ENCODE measurements at places on chromosomes 12 and 14.

DNA sequence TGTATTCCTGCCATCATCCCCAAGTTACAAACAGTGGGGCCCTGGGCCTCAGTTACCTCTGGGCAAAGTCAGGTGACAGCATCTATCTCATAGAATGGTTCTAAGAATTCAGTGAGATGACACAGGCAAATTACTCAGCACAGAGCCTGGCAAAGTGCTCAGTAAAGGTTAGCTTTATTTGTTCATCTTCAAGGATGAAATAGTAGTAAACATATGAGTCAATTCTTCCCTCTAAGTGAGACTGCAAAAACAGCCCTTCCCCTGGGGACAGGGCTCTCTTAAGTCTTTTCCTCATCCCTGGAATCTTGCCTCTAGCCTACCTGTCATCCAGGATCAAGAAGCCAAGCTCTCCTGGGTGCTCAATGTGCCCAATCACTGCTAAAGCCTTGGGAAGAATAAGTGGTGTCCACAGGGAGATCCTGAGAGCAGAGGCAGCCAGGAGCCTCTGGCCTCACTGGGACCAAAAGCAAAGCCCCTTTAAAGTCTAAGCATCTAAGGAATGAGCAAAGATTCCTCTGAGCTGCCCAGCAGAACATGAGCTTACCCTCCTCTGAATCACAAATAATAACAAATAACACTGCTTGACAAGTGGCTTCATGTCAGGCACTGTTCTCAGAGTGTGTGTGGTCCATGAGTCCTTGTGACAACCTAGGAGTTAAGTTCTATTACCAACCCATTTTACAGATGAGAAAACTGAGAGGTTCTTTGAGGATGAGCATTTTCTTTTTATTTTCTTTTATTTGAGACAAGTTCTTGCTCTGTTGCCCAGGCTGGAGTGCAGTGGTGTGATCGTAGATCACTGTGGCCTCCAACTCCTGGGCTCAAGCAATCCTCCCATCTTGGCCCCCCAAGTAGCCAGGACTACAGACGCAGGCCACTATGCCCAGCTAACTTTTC lies 12.1 kb downstream of the NUAK1 start:
- no peak for DNase-seq

GRCh38 chr14:94771158-94771905 lies 1.4 kb upstream of the GSC start:
- no peak for DNase-seq

DNA sequence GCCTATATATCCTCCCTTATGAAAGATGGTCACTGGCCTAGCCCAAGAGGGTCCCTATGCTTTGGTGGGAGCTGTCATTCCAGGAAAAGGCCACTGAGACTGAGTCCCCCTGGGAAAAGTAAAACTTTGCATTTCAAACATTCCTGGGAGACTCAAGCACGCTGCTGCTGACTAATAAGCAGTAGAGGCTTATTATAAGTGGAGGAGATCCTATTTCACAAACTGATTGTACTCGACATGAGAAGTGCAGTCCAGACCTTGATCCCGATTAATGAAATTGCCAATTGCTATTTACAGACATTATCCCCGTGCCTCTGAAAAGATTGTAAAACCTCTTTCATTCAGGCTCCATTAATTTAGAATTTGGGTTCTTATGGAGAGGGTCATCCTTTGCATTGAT lies 96.6 kb downstream of the EMP1 start:
- no peak for DNase-seq

GRCh38 chr14:69481815-69482568 lies 2.5 kb upstream of the PLEKHD1 start:
- DNase-seq: no peak

- no peak for DNase-seq
Measured at GRCh38 chr14:75879031-75879430, 102.8 kb downstream of the TGFB3 start.

GRCh38 chr12:19186722-19187661 lies 57.5 kb downstream of the PLEKHA5 start:
- DNase-seq: no peak

GRCh38 chr14:92552066-92552465 lies 38.5 kb downstream of the RIN3 start:
- no peak for DNase-seq

GRCh38 chr14:100640471-100641273 lies 53.5 kb upstream of the BEGAIN start:
- no peak for DNase-seq

GRCh38 chr14:29169408-29169807 lies 402.8 kb downstream of the FOXG1 start:
- DNase-seq: no peak

DNA sequence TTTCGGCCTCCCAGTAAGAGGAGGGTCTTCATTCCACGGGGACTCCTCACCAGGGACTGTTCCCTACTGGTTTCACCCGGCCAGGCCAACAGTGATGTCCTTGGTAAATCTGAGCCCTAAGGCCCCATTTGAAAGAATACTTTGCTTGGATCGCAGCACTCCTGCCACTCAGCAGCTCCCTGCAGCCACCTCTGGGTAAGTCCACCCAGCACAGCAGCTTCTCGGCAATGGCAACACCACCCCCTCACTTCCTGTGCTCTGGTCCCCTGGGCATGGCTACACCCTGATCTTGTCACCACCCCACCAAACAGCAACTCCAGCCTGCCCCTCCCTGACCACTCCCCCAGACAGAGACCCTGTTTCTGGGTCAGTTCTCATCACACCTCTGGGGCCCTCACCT lies 100.3 kb downstream of the SETD3 start:
- no peak for DNase-seq

DNA sequence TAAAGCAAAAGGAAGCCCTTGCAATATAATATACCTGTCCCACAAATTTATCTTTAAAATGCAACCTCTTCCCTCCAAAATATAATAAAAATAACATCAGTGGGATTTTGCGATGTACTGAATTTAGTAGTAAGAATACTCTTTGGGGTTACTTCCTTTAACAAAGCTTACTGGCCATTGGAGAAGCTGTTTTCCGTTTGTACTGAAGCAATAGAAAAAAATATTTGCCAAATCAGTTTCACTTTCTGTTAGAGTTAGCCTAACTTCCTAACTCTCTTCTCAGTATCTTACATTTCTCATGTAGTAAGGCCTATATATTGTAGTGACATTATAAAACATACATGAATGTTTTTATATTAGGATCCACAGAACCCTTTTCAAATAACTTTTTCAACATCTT lies 3.7 kb downstream of the MAX start:
- DNase-seq: no peak

DNA sequence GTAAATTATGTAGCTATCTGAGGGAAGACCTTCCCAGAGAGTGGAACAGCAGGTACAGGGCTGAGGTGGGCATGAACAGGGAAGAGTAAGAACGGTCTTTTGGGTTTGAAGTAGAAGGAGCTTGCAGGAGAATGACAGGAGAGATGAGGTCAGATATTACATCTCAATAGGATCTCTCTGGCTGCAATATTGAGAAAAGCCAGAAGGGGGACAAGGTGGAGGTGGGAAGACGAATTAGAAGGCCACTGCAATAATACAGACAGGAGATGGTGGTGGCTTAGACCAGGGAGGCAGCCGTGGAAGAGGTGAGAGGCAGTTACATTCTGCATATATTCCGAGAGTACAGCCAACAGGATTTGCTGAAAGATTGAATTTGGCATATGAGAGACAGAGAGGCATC lies 310.2 kb downstream of the APAF1 start:
- no peak for DNase-seq

GRCh38 chr14:74426202-74426582 lies at the start of gene SYNDIG1L:
Gene SYNDIG1L (minus strand): TSS chr14:74426210. CDS start chr14:74409744, 16,466 bp downstream.
- no peak for DNase-seq

- DNase-seq: no peak
Measured at GRCh38 chr14:23478109-23478759, 8.7 kb downstream of the NGDN start.

DNA sequence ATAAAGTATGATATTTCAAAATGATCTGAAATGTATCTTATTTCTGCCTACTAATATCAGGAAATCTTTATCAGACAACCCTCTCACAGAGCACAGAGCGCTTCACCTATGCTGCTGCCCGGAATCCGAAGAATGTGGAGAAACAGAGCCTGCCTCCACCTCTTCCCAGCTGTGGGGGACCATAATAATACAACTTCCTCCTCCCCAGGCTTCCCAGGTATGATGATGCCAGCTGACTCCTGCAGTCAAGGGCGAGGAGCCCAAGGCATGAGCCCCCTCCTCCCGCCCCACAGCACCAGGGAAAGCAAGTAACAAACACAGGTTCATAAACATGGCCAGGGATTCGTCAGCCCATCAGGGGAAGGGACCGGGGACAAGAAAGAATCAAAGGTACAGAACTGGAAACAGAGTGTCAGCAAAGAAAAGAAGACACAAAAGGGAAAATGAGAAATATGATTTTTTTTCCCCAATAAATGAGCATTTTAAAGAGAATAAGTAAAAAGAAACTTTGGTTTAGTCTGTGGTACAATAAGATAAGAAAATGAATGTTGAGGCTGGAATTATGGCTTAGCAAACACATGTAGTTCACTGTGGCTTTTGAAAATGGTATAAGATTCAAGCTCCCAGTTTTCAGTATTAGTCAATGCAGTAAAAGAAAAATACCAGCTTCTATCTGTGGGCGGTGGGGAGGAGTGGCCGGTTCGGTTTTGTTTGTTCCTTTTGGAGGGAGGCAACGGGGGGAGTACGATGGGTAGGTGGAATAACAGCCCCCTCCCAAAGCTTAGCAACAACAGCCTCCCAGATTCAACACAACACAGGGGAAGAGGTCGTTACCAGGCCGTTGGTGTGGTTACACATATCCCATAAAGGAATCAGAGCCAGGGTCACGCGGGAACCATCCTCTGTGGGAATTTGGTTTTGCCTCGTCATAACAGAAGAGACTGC lies 68.3 kb downstream of the SETD3 start:
- DNase-seq: no peak

- DNase-seq: no peak
Measured at GRCh38 chr12:115216301-115216700, 532.3 kb upstream of the TBX3 start.

DNA sequence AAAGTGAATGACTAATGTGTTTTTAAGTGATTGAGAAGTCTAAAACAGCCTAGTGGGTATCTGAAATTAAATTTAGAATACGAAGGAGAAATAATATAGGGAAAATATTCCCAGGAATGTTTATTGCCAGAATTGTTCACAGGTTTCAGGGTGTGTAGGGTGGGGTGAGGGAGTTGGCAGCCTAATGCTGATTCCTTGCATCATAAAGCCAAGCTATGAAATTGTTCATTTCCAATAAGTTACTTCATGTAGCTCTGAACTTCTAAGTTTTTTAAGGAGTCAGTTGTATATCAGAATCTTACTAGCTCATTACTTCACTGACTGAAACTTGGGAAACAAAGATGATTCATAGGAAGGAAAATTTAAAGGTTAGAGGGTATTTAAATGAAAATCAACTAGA lies 56.4 kb downstream of the RAB35 start:
- DNase-seq: no peak

- no peak for DNase-seq
Measured at GRCh38 chr14:30906752-30907658, 32.6 kb downstream of the COCH start.

DNA sequence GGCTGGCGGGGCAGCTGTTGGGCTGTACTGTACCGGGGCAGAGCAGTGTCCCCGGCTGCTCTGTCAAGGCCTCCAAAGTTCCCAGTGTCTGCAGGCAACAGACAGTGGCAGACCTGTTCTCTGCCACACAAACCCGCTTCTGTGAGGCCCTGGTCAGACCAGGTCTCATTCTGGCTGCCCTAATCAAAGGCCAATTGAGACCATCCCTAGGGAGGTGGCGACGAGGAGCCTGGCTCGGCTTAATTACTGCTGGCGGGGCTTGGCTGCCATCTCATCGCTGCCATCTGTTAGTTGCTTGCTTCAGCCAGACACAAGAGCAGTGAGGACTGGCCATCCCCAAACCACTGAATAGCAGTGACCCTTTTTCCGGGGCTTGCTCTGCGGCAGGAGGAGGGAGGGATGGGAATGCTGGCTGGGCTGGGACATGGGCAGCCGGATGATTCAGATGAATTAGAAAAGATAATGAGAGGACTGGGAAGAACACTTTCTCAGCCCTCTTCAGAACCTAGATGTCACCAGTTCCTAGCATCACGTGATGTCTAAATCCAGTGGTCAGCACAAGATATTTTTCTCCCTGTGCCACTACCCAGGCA lies 24.5 kb downstream of the ERG28 start:
- DNase-seq: no peak

- DNase-seq: no peak
Measured at GRCh38 chr12:102954134-102954533, 3.3 kb upstream of the ASCL1 start.

DNA sequence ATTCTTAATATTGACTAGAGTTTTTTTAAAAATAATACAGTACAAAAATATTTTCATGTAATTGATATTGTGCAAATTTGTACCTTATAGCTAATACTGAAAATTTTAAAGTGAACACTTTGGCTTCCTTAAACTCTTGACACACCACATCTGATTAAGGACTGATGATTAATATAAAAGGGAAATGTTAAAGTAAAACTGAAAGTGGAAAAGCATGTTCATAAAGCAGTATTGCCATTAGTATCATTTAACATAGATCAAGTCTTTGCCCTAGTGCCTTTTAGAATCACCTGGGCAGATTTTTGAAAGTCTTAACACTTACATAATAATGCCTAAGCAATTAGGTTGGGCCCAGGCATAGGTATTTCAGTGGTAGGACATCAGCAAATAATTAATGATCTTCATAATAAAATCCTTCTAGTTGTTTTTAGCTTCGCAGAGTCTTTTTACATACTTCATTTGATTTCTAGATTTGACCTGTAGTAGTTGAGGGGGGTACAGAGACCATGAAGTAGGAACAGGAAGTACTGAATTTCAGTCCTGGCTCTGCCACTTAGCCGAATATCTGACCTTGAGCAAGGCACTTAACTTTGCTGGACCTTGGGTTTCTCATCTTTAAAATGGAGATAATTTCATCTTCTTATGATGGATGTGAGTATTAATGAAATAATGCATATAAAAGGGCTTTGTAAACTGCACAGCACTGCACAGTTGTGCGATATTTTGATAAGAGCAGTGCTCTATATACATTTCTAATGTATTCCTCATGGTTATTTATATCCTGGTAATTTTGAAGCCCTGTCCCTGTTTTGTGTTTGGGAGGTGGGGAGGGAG lies 43.7 kb downstream of the MARK3 start:
- DNase-seq: no peak

DNA sequence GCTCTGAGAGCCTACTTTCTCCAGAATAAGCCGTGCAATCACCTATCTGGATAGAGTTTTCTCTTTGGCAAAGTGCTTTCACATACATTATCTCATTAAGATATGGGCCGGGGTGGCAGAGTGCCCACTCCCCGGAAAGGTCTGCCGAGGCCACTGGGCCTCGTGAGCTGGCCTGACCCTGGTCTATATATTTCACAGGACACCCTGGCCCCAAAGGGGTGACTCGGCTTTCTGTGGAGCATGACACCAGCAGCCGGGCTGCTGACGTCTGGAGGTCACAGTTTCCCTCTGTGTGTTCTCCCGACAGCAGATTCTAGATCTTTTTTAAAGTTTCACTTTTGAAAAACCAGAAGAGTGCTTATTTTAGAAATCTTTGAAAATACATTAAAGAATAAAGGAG lies 27.9 kb upstream of the ATP2A2 start:
- DNase-seq: no peak

DNA sequence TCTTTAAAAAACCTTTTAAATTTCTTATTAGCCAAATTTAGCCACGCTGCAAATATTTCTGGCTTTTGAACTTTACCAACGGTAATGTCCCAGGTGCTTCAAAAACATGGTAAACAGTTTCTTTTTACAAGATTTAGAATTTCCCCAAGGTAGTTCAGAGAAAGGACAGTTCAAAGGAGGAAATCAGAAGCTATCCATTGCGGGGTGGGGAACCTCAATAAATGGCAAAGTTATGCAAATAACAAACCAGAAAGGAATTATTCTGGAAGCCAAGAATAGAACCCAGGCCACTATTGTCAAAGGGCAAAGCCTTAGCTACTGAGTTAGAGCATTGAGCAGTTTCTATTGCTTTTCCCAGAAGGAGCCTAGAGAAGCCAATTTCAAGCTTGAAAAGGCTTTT lies 62.3 kb downstream of the PDE6H start:
- no peak for DNase-seq
